Amniotic stem cell (primary cell): ENCODE measurements at places on chromosomes 5 and 9.

DNA sequence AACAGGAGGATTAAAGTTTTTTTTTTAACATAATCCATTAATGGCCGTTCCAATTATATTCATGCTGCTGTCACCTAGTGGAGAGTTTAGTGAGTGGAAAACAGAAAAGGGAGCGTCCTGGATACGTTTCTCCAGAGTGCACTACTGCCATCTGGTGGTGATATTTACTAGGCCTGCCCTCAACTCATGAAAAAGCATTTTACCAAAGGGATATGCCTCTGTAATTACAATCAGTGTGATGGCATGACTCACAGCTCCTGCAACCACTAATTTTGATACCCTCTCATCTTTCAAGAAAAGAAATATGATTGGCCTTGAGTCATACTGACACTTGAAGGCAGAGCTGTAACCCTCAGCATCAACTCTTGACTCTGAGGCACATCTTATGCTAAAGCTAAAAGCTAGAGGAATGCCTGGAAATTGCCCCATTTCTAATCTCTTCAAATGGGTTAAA lies 20.1 kb downstream of the MINAR2 start:
- DNase-seq = peak; percentile 88

DNA sequence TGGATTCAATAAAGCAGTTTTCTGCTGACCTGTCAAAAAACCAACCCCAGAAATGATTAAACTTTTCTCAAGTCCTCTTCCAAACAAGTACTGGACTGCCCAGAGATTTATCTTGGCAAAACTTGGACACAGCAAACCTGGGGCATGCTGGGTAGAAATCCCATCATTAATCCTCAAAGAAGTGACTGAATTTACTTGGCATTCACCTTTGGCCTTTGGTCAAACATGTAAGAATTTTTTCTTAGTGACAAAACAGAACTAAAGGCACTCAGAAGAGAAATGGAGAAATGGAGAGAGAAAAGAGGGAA lies 248.6 kb upstream of the NREP start:
- no peak for DNase-seq

DNA sequence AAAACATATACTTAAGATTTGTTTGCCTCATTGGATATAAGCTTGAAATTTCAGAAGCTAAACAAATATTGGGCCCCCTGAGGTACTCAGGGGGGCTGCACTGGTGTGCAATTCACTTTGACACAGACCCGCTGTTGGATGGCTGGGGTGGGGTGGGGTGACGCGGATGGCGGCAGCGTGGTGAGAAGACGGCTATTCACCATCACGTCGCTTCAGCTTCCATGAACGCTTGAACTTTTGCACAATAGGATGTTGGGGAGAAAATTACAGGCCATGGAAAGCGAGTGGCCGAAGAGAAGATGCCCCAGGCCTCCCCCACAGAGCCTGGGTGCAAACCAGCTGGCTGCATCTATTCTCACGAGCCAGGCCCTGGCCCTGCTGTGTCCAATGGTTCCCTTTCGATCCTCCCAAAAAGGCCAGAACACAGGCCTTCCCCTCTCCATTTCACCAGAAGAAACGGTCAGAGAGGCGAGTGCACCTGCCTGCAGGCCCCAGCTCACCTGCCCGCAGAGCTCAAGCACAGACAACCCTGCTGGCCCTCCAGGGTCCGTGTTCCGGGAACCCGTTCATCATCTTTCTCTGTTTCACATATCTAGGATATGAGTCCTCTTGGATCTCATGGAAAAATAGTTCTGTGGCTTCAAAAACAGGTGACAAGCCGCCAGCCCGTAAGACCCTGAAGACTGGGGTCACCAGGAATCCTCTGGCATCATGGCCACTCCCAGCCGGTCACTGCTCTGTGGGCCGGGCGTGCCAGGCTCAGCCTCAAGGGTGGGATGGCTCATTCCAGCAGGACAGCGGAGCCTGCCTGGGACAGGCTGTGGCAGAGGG lies 46.8 kb upstream of the SARDH start:
- no peak for DNase-seq

- no peak for DNase-seq
These were observed 476.0 kb downstream of the SPATA31A7 start for GRCh38 chr9:61665829-61666228.

DNA sequence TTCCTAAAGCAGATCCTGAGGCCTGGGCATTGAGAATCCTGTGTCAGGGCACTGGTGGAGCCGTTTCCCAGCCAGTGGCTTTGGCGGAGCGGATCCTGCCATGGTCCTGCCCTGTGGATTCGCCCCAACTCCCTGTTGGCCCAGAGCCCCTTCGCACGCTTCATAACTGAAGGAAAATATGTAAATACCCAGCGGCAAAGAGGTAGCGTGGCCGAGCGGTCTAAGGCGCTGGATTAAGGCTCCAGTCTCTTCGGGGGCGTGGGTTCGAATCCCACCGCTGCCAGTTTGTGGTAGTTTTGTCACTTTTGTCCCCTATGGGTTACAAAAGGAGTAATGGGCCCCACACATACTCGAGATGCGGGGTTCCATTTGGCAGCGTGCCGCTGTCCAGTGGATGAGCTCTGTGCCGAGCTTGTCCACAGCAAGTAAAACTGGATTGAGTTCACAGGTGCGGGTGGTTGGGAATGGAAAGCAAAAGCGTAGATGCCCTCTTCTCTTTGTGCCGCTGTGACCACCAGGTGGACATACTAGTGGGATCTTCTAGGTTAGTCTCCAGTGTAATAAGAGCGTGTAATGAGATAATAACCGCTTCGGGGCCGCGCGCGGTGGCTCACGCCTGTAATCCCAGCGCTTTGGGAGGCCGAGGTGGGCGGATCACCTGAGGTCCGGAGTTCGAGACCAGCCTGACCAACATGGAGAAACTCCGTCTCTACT lies 17.3 kb downstream of the TRIM7 start:
- DNase-seq = no peak

GRCh38 chr9:35696520-35697215 lies 6.9 kb upstream of the TPM2 start:
- no peak for DNase-seq

- no peak for DNase-seq
These were observed 185.4 kb downstream of the EBF1 start for GRCh38 chr5:158914008-158915000.

DNA sequence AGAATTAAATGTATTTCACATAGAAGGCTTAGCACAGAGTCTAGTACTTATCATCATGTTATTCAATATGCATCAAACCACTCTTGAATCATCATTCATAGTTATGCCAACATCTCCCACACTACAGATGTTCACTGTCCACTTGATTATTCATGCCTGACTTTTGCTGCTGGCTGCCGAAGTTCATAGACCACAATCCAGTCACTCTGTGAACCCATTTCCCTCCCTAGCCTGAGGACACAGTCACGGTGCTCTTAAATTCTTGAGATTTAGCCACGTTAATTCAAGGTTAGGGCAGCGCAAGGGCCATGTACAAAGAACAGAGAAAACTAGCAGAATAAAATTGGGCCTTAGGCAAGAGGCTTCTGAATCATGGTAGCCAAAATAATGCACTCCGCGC lies 32.4 kb downstream of the ABCA1 start:
- DNase-seq = peak; percentile 57

- no peak for DNase-seq
These were observed 614.1 kb downstream of the EBF1 start for GRCh38 chr5:158485604-158486081.

- no peak for DNase-seq
These were observed 115.9 kb downstream of the FEM1C start for GRCh38 chr5:115428676-115429075.

DNA sequence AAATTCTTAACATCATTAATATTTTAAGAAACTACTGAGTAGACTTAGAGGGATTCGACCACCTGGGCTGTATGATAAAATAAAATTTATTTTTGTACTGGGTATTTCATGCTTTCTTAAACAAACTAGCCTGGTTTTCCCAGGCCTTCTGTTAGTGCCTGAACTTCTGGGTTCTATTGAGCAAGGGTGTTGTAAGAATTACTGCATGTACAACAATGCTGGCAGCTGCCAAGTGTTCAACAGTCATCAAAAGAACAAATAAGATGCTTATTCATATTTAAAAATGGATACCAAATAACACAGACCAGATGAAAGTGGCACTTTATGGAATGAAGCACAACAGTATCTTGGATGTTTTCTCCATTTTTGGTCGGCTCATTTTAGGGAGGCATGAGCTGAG lies 123.2 kb upstream of the FBXL7 start:
- DNase-seq = no peak

GRCh38 chr9:108022246-108022935 lies 532.8 kb upstream of the KLF4 start:
- no peak for DNase-seq

DNA sequence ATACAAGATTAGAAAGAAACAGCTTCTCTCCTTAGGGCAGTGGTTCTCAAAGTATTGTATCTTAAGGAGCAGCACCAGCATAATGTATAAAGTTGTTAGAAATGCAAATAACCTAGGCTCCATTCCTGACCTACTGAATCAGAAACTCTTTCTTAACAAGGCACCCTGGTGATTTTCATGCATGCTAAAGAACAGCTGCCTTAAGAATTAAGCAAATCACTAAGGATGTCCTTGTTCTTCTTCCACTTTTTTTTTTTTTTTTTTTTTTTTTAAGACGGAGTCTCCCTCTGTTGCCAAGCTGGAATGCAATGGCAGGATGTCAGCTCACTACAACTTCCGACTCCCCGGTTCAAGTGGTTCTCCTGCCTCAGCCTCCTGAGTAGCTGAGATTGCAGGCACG lies 1095.2 kb upstream of the EDIL3 start:
- no peak for DNase-seq

GRCh38 chr5:81204205-81204604 lies 28.9 kb upstream of the CKMT2 start:
- no peak for DNase-seq

DNA sequence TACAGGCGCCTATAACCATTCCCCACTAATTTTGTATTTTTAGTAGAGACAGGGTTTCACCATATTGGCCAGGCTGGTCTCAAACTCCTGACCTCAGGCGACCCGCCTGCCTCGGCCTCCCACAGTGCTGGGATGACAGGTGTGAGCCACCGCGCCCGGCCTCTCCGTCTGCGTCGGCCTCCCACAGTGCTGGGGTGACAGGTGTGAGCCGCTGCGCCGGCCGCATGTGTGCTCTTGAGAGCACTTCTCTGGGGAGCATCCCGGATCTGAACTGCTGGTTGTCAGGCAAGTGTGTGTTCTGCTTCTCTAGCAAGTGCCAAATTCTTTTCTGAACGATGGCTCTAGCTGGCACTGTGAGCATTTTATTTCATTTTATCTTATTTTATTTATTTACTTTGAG lies 3.7 kb upstream of the ENTPD2 start:
- no peak for DNase-seq

DNA sequence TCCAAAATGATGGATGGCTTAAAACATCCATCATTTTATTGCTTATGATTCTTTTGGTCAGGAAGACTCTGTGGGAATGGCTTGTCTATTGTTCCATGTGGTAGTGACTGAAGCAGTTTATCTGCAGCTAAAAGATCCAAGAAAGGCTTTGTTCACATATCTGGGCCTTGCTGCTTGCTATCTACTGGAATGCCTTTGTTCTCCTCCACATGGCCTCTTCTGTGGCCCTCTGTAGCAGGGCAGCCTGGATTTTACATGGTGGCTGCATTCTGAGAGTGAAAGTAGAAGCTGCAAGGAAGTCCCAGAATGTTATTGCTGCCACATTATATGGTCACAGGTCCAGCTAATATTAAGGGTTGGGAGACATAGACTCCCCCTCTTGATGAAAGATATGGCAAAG lies 35.1 kb downstream of the DMXL1 start:
- no peak for DNase-seq

DNA sequence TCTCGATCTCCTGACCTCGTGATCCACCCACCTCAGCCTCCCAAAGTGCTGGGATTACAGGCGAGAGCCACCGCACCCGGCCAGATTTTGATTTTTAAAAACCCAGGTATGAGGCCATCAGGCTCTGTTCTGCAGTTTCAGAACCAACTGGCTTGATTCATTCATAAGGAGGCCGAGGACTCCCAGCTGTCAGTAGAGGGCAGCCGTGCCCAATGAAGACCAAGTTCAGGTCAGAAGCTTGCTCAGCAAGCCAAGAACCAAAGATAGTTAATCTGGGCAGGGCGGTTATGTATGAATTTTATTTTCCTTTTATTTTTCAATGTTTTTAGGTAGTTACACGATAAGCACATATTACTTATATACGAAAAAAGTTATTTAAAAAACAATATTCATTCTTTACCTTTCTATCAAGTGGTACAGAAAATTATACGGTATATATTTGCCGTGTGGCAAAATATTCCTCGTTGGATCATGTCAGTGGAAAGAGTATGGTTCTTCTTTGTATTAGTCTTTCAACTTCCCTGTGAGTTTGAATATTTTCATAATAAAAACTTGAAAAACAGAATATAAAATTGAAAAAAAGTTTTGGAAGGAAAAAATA lies 18.0 kb downstream of the MGAT1 start:
- peak; percentile 66 for DNase-seq

GRCh38 chr9:21810388-21810787 lies 8.0 kb downstream of the MTAP start:
- DNase-seq = no peak

GRCh38 chr5:97838214-97838613 lies 655.2 kb upstream of the RIOK2 start:
- DNase-seq = peak; percentile 57

- no peak for DNase-seq
These were observed 765.3 kb upstream of the GRAMD2B start for GRCh38 chr5:125657936-125658335.
